Activated T-helper 1 cell treated with anti-CD3 and anti-CD28 coated beads, Interleukin-2, amount 50 U/mL, for 16 hours (primary cell): ENCODE measurements at places on chromosomes 12 and 14.

- no peak for DNase-seq
Measured at GRCh38 chr12:50353869-50354593, 42.4 kb downstream of the FAM186A start.

- no peak for DNase-seq
Measured at GRCh38 chr12:56645201-56645716, 525 bp downstream of the ATP5F1B start.

DNA sequence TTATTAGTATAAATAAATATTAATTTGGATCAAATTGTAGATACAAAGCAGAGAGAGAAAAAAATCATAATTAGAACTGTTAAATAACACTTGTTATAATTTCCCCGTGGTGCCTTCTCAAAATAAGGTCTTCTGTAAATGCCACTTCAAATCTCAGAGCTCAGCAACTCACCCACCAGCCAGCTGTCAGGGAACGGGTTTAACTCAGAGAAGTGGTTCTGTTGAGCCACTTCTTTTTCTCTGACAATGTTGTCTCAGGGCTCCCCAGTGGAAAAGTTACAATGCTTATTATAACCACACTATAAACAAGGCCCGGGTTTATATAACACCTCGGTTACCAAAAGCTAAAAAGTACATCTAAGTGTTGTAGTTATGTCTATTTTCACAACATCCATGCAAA lies 452.6 kb downstream of the GLT1D1 start:
- DNase-seq: no peak

DNA sequence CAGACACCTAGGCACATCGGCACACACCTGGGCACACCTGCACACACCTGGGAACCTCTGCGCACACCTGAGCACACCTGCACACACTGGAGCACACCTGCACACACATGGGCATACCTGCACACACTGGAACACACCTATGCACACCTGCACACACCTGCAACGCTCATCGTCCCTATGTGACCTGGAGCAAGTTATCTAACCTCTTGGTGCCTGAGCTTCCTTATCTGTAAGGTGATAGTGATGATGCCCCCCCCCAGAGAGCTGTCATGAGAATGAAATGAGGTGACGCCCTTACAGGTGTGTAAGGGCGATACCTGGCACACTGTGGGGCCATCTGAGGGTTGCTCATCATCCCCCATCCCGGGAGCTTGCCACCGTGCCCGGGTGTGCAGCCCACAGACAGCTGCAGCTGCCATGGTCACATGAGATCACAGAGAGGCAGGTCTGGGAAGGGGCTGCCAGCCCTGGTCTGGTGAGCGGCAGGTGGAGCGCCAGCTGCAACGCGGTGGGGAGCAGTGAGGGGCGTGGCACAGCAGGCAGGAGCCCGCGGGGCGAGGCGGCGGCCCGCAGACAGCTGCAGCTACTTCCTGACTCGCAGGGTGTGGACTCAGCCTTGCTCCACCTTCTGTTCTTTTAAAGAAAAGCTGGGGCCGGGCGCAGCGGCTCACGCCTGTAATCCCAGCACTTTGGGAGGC lies 59.9 kb upstream of the FBRSL1 start:
- peak; percentile 44 for DNase-seq

GRCh38 chr14:101757064-101757838 lies 4.3 kb upstream of the PPP2R5C start:
- DNase-seq: no peak

GRCh38 chr14:100130521-100130920 lies 28.9 kb downstream of the DEGS2 start:
- DNase-seq: no peak

GRCh38 chr12:49621651-49622500 lies 1.5 kb upstream of the PRPF40B start:
- DNase-seq: no peak

DNA sequence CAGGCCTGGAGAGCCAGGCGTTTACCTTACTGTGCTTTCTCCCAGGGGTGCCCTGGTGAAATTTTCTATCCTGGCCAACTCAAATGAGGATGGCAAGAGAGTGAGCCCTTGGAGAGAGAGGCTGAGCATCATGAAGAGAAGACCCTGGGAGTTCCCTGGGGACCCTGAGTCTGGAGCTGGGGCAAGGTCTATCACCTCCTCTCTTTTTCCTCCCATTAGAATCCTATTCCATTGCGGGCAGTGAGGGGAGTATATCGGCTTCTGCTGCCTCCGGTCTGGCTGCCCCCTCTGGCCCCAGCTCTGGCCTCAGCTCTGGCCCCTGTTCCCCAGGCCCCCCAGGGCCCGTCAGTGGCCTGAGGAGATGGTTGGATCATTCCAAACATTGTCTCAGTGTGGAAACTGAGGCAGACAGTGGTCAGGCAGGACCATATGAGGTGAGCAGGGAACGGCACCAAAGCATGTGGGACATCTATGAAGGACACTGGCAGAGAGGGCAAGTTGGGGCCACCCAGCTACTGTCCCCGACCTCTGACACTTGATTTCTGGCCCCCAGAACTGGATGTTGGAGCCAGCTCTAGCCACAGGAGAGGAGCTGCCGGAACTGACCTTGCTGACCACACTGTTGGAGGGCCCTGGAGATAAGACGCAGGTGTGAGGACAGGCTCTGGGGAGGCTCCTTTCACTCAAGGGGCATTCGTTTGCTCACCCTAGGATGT lies 1.6 kb downstream of the ARHGEF25 start:
- no peak for DNase-seq

DNA sequence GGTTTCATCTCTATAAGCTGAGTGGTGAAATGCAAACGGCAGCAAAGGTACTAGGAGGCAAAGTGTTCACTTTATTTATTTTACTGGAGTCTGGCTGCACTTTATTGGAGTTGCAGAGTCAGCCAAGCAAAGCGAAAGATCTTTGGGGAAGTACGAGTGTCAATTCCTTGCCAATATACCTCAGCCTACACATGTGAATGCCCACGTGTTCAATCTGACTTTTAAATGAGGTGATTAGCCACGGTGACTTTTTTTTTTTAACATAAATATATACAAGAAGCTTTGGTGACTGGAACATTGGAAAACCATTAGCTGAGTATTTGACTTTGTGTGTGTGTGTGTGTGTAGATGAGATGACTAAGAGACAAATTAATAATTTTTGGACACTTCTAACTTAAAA lies 178.8 kb downstream of the NTS start:
- DNase-seq: no peak

GRCh38 chr12:663293-663871 lies at the start of gene NINJ2:
Gene NINJ2 (minus strand): TSS chr12:663445. CDS start chr12:663360, 85 bp downstream.
- no peak for DNase-seq

DNA sequence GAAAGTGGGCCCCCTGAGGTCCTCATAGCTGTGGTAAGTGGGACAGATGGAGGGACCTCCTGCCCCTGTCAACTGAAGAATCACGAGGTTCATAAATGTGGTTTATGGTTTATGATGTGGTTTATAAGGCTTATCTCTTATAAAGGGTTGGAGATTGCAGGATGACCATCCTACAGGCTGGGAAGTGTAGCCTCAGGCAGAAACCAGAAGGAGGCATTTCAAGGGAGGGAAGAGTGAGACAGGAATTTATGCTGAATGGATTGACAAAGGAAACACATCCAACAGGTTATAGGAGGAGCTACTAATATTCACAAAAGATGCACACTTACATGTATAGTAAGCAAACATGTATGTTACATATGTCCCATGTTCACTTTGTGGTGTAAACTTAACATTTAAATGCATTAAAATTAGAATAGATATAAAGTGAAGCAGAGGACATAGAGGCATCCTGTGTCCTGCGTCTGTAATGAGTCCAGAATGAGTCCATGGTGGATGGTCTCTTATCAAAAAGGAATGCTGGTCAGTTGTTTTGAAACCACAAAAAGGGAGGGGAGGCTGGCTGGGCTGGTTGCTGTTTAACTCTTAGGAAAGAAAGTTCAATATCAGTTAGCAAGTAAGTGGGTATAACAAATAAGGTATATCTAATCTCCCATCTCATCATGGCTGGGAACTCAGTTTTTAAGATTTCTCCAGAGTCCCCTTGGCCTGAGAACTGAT lies 149.0 kb upstream of the RMST start:
- DNase-seq: no peak

- DNase-seq: no peak
Measured at GRCh38 chr12:11150832-11151231, 16.4 kb upstream of the TAS2R30 start.

DNA sequence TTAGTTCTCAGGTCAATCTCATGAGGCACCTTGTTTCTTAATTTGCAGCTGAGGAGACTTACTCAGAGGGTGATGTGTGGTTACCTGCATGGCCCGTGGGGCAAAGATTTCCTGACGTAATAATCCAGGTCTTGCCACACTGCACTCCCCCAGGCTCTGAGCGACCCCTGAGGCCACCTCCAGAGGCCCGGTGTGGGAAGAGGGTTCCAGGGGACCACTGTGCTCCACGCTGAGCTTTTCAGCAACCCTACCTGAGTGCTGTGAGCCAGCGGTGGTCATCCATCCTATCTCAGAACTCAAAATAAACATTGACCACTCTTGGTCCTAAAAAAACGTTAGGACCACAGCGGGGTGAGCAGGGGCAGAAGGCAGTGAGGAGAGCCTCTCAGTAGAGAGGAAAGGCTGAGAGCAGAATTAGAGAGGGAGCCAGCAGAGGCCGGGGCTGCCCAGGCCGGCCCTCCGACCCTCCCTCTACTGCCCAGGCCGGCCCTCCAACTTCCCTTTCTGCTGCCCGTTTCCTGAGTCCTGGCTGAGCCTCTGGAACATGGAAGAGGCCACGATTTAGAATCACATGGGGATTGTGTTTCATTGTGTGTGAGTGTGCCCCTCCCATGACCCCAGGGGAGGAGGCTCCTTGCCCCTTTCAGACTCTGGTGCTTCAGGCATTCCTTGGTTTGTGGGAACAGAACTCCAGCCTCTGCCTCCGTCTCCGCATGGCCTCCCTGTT lies 188.2 kb upstream of the DIO3 start:
- DNase-seq: no peak

- DNase-seq: peak; percentile 33
Measured at GRCh38 chr12:68119724-68120211, 39.8 kb downstream of the IFNG start.

DNA sequence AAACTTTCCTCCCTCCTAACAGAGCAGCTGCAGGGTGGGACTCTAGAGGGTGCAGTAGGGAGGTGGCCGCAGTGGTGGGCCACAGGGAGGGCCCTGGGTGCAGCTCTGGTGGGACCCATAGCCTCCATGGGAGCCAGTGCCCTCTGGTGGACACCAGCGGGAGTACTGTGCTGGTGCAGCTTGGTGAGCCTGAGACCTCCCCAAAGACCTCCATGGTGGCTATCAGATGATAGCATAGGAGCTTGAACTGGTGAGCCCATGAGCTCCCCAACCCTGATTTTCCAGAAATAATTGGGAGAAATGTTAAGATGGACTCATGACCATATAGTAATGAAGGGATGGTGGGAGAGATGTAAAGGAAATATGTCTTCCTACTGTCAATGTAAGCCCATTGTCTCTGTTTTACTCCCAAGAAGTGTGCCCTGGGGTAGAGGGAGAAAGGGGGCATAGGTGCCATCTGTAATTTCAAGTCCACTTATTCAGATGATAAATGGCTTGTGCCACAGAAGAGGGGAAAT lies 98.7 kb downstream of the GAS2L3 start:
- DNase-seq: no peak

GRCh38 chr12:3820122-3820521 lies 53.1 kb downstream of the PARP11 start:
- no peak for DNase-seq

GRCh38 chr14:23362200-23362599 lies 2.8 kb downstream of the EFS start:
- no peak for DNase-seq

GRCh38 chr14:26594756-26595545 lies 2.9 kb downstream of the NOVA1 start:
- DNase-seq: no peak

DNA sequence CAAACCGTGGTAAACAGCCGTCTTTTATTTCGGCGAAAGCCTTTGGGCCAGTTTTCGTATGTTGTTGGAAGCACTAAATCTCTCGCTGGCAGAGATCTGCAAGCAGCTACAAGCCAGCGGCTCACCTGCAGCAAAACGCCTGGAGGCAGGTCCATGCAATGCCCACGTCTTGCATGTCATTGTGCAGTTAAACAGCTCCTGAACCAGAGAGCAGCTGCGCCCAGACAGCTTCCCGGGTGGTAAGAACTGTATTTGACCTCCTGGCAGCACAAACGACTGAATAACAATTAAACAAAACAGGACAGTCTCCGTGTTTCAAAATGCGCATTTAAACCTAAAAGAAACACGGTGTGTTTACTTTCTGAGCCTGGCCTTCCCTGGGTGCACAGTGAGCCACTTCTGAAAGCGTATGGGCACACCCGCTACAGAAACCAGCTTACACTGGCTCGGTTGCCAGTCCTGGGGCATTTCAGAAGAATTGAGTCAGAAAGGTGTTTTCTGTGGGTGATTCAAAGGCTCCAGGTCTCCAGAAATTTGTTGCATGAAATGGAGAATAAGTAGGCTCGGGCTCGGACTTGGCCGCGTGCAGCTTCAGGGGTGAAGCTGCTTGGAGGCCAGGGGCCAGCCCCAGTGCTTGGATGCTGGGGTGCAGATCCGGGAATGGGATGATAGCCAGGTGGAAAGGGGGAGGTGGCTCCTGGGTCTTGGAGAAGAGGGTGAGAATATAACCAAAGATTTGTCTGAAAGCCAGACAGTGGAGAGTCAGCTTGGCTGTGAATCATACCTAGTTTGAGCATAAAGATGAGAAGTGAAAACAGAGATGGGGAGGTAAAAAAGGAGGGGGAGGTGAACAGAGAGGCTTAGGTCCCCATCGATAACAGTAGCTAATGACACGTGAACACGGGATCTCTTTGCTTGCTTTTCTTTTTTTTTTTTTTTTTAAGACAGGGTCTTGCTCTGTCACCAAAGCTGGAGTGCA lies 24.9 kb upstream of the FZD10 start:
- no peak for DNase-seq

GRCh38 chr12:111558107-111558376 lies 41.1 kb downstream of the ATXN2 start:
- no peak for DNase-seq

GRCh38 chr12:10018386-10018785 lies 8.0 kb downstream of the CLEC12B start:
- no peak for DNase-seq

- DNase-seq: no peak
Measured at GRCh38 chr12:26741584-26742227, 91.3 kb downstream of the ITPR2 start.

GRCh38 chr14:35435177-35435576 lies 30.6 kb upstream of the NFKBIA start:
- DNase-seq: no peak

GRCh38 chr14:101456246-101457175 lies 104.8 kb upstream of the DIO3 start:
- DNase-seq: no peak

DNA sequence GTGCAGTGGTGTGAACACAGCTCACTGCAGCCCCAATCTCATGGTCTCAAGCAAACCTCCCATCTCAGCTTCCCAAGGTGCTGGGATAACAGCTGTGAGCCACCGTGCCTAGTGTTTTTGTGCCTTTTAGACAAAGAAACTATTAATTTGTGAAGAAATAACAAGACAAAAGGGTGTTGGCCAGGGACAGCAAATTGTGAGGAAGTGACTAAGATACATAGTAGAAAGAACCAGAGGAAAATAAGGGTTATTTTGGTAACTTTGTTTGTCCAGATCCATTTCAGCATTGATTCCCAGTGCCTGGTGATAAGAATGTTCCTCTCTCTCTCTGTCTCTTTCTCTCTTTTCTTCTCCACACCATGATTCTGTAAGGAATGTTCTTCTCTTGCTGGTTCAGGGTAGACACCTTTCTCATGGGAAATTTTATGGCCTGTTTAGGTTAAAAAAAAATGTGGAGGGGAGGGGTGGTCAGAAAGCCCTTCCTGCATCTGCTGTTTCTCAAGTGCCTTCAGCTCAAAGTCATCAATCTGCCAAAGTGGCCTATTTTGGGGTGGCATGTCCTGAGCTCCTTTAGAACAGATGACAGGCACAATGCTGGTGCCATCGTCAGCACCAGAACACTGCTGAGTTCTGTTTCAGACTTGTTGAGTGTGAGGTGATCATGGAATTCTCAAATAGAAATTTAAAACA lies 184.4 kb upstream of the EEA1 start:
- no peak for DNase-seq
